Activated effector memory CD4-positive, alpha-beta T cell treated with Interleukin-2 at 50 U/mL for 16 hours (primary cell): ENCODE measurements at places on chromosomes 6 and 20.

GRCh38 chr6:26215585-26216358 is 128.5 kb downstream of the HFE start:
- DNase-seq: no peak

- no peak for DNase-seq
Observed at GRCh38 chr20:58717278-58718091, 24.9 kb downstream of the NPEPL1 start.

DNA sequence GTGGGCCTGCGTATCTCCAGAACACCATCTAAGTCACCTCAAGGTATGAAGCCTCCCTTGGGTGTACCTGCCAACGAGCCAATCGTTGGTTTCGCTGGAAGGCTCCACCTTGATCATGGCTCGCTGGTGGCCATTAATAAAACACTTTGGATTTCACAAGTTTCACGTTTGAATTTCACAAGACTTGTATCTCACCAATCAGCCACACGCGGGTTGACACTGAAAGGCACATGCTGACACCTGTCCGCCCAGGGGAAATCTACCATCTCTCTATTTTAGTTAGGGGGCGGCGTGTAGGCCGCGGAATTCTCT is 586 bp upstream of the HMGA1 start:
- peak; percentile 53 for DNase-seq

DNA sequence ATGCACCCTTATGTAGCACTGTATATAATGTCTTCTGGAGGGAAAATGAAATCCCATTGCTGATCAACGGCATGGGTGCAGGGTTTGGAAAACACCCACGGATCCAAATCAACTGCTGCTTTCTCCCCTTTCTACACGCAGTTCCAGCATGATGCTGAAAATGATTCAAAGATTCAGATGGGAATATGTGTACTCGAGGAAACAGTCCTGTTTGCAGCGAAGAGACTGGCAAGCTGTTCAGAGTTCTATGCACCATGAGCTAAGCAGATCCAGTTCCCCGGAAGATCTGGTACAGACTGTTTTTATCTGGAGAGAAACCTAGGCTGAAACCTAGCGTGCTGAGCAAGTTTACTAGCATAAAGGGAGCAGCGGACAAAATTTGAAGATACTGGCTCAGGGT is 47.9 kb upstream of the CDH4 start:
- DNase-seq: no peak

DNA sequence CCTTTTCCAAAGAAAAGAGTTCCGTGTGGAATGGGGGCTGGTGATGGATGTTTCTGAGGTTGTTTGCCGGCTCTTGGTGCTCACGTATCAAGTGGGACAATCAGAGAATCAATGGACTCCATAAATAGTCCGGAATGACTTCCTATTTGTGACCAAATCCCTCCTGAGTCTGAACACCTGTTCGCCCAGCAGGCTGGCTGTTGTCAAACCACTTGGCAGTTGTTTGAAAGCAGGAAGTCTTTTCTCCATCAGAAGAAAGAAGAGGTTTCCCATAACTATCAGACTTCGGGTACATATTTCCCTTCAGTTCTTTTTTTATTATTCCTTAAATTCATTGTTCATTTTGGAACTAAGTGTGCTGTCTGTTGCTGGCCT is 154.7 kb upstream of the RIN2 start:
- DNase-seq: no peak

- no peak for DNase-seq
Observed at GRCh38 chr6:168941036-168941435, 312.6 kb downstream of the THBS2 start.

DNA sequence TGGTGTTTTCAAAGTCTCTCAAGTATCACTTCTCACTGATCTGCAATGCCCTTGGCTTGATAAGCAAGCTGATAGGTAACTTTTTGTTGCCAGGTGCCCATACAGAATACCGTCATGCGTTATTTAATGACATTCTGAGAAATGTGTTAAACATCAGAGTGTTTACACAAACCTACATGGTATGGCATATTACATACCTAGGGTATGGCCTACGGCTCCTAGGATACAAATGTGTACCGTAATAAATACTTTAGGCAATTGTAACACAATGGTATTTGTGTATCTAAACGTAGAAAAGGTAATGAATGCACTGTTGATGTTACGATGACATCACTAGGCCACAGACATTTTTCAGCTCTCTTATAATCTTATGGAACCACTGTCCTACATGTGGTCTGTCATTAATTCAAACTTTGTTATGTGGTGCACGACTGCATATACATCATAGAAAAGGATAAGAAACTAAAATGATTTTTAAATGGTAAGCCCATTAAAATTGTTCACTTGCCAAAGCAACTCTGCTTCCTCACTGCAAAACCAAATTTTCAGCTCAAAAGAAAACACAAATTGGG is 35.7 kb downstream of the CSNK2A1 start:
- no peak for DNase-seq

- no peak for DNase-seq
Observed at GRCh38 chr6:170258407-170258806, 32.5 kb downstream of the DLL1 start.

DNA sequence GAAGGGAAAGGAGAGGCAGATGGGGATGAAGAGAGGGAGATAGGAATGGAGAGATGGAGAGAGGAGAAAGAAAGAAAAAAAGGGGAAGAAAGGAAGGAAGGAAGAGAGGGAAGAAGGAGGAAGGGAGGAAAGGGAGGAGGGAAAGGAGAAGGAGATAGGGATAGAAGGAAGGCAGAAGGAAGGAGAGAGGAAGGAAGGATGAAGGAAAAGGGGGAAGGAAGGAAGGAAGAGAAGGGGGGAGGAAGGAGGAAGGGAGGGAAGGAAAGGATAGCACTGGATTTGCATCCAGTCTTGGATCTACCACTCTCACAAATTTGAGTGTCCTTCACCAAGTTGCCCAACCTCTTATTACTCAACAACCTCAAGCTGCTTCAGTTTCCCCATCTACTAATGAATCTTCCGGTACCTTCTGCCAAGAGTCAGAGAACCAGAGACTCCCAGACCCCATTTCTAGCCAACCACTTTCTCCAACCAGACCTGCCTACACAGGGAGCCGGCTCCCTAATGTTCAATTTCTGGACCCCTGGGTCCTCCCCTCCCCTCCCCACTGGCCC is 79.7 kb upstream of the FOXP4 start:
- no peak for DNase-seq

DNA sequence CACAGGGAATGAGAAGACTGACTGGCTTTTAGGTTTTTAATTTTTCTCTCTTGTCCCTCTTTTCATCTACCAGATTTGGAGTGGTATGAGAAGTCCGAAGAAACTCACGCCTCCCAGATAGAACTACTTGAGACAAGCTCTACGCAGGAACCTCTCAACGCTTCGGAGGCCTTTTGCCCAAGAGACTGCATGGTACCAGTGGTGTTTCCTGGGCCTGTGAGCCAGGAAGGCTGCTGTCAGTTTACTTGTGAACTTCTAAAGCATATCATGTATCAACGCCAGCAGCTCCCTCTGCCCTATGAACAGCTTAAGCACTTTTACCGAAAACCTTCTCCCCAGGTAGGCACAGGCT is 644 bp downstream of the MAD2L1BP start:
- no peak for DNase-seq

GRCh38 chr20:48042628-48043027 is 257.3 kb upstream of the SULF2 start:
- DNase-seq: no peak

GRCh38 chr6:157273756-157274470 is 49.4 kb downstream of the TMEM242 start:
- peak; percentile 55 for DNase-seq

- DNase-seq: no peak
Observed at GRCh38 chr6:152598421-152598820, 38.7 kb downstream of the SYNE1 start.

DNA sequence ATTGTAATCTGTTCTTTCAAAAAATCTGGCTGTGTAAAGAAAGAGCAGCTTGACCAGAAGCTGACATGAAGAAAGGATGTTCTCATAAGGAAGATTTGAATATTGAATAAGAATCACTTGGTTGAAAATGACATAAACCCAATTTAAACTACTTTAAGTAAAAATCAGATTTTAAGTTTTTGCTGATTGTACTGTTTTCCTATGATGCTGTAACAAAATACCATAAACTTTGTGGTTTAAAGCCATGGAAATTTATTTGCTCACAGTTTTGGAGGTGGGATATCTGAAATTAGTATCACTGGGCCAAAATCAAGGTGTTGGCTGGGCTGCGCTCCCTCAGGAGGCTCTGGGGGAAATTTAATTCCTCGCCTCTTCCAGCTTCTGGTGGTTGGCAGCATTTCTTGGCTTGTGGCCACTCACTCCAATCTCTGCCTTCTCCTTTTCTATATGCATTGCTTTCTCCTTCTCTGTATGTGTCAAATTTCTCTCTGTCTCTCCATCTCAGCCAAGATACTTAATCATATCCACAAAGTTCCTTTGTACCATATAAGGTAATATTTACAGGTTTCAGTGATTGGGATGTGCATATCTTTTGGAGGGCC is 141.2 kb upstream of the ZFP64 start:
- DNase-seq: no peak

- no peak for DNase-seq
Observed at GRCh38 chr20:57590485-57591288, 29.5 kb downstream of the ZBP1 start.

DNA sequence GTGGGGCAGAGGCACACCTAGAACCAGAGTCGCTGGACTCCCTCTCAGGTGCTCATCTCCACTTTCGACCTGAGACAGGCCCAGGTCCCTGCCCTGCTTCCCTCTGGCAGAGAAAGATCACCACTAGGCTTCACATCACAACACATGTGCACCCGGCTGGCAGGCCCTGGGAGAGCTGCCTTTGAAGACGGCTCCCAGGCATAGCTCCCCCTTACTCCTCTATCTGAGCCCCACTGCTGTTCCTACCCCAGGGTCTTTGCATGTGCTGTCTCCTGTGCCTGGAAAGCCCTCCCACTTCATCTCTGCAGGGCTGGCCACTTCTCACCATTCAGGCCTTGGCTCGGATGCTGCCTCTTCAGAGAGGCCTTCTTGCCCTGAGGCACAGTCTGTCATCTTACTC is 89.2 kb downstream of the NOL4L start:
- DNase-seq: no peak

GRCh38 chr6:125294925-125295324 is 6.8 kb downstream of the HDDC2 start:
- no peak for DNase-seq

- no peak for DNase-seq
Observed at GRCh38 chr6:160077526-160077925, 44.1 kb upstream of the SLC22A1 start.

- no peak for DNase-seq
Observed at GRCh38 chr20:6269168-6269873, 146.5 kb upstream of the FERMT1 start.

DNA sequence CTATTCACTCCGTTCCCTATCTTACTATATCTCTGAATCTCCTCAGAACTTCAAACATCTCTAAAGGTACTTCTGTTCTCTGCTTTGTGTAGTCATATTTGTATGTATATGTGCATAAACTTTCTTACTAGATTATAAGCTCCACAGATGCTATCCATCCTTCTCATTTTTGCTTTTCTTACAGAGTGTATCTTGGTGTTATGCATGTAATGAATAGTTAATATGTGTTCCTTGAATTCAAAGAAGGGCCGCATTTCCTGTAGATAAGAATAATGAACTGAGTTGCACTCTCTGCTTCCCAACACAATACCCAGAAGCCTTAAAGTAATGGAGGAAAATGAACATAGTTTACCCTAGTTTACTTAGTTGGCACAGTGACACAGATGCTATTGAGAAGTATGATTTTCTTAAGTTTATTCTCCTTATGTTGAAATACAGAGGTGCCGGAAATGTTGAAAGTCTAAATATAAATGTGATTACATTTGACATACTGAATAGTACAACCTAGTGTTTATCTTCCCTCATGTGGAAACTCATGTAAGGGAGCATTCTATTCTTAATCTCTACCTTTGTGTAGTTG is 6.0 kb downstream of the NUS1 start:
- no peak for DNase-seq

DNA sequence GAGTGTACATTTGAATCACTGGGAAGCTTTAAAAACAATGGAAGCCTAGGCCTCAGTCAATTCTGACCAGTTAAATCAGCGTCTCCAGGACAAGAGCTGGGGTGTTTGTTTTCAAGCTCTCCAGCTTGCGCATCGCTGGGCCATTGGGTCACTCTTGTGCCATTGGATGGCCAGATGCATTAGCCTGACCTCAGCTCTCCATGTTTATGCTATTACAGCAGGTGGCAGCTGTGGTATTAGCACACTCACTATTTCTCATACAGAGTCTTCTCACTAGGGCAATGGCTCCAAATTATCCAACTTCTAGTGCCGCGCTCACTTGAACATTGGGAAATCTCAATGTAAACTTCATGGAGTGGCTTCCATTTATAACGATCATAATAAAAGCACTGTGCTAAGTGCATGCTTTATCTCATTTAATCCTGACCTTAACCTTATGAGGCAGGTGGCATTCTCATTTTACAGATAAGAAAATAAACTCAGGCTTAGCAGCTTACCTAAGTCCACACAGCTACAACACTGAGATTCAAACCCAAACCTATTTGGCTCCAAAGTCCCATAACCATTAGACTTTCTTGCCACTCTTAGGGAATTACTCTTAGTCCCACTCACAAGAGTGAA is 108.8 kb downstream of the PPP1R14C start:
- no peak for DNase-seq

DNA sequence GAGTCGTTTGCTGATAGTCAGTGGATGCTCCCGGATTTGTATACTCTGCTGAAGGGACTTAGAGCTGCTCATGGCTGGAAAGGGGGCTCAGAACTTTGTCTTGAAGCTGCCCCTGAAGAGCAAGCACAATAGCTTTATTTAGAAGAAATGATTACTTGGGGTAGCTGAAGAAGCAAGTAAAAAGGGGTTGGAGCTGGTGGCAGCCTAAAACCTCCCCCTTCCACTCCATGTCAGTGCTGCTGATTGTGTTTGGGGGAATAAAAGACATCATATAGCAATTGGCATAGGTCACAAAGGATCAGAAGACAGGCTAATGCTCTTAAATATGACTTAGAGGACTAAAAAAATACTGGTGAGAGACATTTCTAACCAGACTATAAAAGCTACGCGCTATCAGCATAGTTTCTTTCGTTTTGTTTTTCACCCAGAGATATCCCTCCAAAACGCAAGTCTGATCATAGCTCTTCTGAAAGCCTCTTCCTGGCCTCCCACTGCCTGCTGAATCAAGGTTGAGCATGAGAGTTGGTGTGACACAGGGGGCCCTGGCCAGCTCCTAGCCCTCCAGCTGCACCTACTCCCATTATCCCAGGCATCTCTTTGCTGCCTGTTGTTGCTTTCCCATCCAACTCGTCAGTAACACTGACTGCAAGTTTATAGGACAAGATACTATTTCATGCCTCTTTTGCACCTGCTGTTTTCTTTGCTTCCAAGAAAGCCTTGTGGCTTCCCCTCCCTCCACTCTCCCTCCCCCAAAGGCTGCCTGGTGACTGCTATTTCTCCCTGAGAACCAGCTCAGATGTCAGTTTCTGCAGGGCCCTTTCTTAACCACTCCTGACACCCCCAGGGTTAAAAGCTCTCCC is 33.9 kb upstream of the SGK1 start:
- no peak for DNase-seq

DNA sequence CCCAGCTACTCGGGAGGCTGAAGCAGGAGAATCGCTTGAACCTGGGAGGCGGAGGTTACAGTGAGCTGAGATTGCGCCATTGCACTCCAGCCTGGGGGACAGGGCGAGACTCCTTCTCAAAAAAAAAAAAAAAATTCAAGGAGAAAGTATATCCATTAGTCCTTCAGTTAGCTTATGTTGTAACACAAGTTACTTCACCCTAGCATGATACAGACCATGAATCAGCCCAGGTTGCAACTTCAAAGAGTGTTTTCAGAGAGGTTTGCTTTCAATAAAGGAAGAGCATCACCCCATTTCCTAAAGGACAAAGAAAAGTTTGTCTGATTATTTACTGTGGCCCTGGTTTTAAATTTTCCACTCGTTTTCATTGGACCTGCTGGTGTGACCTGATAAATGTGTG is 73.0 kb downstream of the SERAC1 start:
- no peak for DNase-seq

- DNase-seq: no peak
Observed at GRCh38 chr6:87660226-87660911, 41.7 kb downstream of the AKIRIN2 start.
